ENCODE measurements at places on chromosomes 16 and 17.

GRCh38 chr17:82314727-82315605 is 2.4 kb downstream of the CD7 start:
- no peaks in the 10 kb centered on the region for H3K4me1 ChIP-seq
- H3K27me3 ChIP-seq: no peaks in the 10 kb centered on the region
- peak overlapping the region; percentile 48 for H3K4me3 ChIP-seq
- no peaks in the 10 kb centered on the region for H3K36me3 ChIP-seq

- peaks cover 31% of the 10 kb centered on the region for H3K27me3 ChIP-seq
Observed at GRCh38 chr17:76137001-76137350, 4.1 kb downstream of the FOXJ1 start.

- no peaks in the 10 kb centered on the region for H3K27me3 ChIP-seq
- no peak for DNase-seq
- no peak overlapping the region for H3K27ac ChIP-seq
- no peaks in the 10 kb centered on the region for H3K36me3 ChIP-seq
Observed at GRCh38 chr17:27807567-27808470, 7.5 kb upstream of the NOS2 start.

GRCh38 chr17:66422186-66422585 is 119.8 kb downstream of the PRKCA start:
- no peak overlapping the region for H3K27ac ChIP-seq
- no peaks in the 10 kb centered on the region for H3K27me3 ChIP-seq

- H3K27me3 ChIP-seq: no peaks in the 10 kb centered on the region
- no peaks in the 10 kb centered on the region for H3K4me1 ChIP-seq
- H3K27ac ChIP-seq: no peak overlapping the region
- H3K36me3 ChIP-seq: no peaks in the 10 kb centered on the region
- no peak overlapping the region for H3K4me3 ChIP-seq
- no peak for DNase-seq
Observed at GRCh38 chr16:10838621-10839278, 20.2 kb upstream of the TVP23A start.

- H3K27ac ChIP-seq: no peak overlapping the region
- H3K36me3 ChIP-seq: peaks cover 41% of the 10 kb centered on the region
- no peaks in the 10 kb centered on the region for H3K27me3 ChIP-seq
- H3K4me3 ChIP-seq: no peak overlapping the region
- DNase-seq: no peak
- peaks cover 4% of the 10 kb centered on the region for H3K4me1 ChIP-seq
Observed at GRCh38 chr16:89556750-89557689, 3.5 kb upstream of the RPL13 start.

DNA sequence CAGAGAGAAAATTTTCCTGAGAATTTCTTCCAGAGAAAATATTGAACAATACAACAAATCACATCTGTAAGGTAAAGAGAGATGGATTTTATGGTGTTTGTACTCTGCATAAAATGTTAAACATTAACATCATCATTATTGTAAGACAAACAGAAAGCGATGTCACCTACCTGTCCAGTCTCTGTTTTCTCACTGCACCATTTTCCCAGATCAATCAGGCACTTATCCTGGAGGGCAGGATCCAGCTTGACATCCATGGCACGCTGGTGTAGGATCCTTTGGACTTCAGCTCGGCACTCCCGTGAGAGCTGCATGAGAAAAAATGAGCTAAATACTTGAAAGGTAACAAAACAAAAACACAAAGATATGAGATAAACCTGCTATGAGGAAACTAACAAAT is 55.9 kb upstream of the CLEC18B start:
- no peaks in the 10 kb centered on the region for H3K27me3 ChIP-seq
- no peak overlapping the region for H3K4me3 ChIP-seq
- peaks cover 44% of the 10 kb centered on the region for H3K36me3 ChIP-seq
- no peak overlapping the region for H3K27ac ChIP-seq
- no peak for DNase-seq
- no peaks in the 10 kb centered on the region for H3K4me1 ChIP-seq

- no peak for DNase-seq
- H3K27me3 ChIP-seq: no peaks in the 10 kb centered on the region
- H3K4me3 ChIP-seq: no peak overlapping the region
- no peaks in the 10 kb centered on the region for H3K36me3 ChIP-seq
- H3K27ac ChIP-seq: no peak overlapping the region
Observed at GRCh38 chr16:525520-526180, 1.9 kb upstream of the CAPN15 start.

DNA sequence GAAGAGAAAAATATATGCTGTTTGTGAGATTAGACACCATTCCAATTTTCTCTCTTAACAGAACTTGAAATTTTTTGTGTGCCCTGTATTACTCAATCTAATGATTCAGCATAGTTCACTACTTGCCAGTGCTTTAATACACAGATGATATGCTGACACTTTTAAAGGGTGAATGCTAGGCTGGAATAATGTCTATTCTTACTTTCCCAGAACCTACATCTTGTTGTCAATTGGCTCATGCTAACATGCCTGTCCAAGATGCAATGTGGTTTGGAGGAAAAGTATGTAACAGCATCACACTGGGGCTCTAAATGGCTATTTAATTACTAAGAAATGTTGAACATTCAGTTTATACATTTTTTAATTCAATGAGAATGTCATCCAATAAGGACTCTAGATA is 7.6 kb upstream of the MAP2K6 start:
- H3K4me3 ChIP-seq: no peak overlapping the region
- no peaks in the 10 kb centered on the region for H3K27me3 ChIP-seq
- no peak overlapping the region for H3K27ac ChIP-seq
- H3K4me1 ChIP-seq: no peaks in the 10 kb centered on the region
- no peaks in the 10 kb centered on the region for H3K36me3 ChIP-seq

DNA sequence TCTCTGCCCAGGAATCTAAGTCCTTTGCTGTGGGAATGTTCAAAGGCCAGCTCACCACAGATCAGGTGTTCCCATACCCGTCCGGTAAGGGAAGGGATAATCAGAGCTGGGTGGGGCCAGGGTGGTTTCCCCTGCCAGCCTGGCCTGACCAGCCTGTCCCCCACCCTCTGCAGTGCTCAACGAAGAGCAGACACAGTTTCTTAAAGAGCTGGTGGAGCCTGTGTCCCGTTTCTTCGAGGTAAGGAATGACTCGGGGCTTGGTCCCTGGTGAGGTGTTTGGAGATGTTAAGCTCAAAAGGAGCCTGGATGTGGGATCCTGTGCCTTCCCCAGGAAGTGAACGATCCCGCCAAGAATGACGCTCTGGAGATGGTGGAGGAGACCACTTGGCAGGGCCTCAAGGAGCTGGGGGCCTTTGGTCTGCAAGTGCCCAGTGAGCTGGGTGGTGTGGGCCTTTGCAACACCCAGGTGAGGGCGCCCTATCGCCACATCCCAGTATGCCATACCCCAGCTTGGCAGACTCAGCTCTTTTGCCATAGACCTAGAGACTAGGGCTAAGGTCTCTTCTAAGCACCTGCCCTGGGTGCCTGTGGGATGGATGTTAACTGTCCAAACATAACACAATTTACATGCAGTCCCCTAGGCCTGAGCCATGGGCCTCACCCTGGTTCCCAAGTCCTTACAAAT is 997 bp downstream of the ACADVL start:
- H3K4me1 ChIP-seq: peaks cover 30% of the 10 kb centered on the region
- no peak for DNase-seq
- peak overlapping the region; percentile 89 for H3K4me3 ChIP-seq
- no peaks in the 10 kb centered on the region for H3K27me3 ChIP-seq
- peak overlapping the region; percentile 49 for H3K27ac ChIP-seq

DNA sequence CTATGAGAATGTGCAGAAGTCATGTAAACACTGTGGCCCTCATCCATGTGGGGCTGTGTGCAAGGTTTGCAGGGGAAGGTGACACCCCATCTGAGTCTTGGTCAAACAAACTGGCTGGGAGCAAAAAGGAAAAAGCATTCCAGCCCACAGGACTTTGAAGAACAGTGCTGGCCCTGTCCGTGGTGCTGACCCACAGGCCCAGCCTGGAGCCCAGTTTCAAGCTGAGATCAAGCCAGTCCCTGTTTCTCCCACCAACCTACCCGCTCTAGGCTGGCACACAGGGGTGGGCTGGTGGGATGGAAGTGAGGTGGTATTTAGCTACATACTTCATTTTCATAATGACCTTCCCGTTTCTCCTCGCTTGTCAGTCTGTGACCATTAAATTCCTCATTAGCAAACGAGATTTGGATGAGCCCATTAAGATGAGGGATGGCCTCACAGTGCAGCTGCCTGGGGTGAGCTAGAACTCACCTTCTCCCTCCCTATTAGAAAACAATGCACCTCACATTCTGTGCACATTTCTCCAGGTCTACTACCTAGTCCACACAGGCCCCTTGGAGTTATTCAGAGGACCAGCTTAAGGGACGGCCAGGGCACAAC is 12.6 kb upstream of the RPL38 start:
- H3K4me1 ChIP-seq: peaks cover 4% of the 10 kb centered on the region
- H3K4me3 ChIP-seq: no peak overlapping the region
- no peak for DNase-seq
- H3K27ac ChIP-seq: no peak overlapping the region
- no peaks in the 10 kb centered on the region for H3K36me3 ChIP-seq
- H3K27me3 ChIP-seq: no peaks in the 10 kb centered on the region

DNA sequence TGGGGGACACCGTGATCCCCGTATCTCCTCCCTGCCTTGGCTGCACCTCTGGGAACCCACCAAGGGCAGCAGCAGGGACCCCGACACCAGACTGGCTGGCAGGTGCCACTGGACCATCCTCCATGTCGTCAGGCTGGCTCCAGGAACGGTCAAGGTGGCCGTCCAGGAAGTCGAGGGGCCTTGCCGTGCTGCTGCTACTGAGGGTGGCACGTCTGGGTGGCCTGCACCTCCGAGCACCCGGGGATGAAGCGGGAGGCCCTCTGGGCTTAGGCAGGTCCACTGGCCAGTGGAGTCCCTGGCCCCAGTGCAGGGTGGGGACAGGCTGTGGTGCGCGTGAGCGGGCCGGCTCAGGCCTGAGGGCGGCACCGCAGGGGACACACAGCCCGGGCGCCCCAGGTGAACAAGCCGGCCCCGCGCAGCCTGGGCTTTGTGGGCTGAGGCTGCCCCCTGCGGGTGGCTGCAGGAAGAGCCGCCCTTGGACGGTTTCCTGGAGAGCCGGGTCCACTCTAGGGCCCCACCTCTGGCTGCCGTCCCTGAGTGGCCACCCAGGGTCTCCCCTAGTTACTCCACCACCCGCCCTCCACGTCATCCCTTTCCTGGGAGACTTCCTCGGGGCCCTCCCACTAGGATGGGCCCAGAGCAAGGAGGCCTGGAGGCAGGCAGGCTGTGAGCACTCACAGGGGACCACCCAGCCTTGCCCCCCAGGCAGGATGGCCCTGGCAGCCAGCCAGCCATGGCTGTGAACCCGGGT is 42.8 kb upstream of the ZC3H18 start:
- peak; percentile 94 for DNase-seq
- H3K4me1 ChIP-seq: peaks cover 15% of the 10 kb centered on the region
- no peak overlapping the region for H3K27ac ChIP-seq
- no peaks in the 10 kb centered on the region for H3K36me3 ChIP-seq
- H3K4me3 ChIP-seq: no peak overlapping the region

DNA sequence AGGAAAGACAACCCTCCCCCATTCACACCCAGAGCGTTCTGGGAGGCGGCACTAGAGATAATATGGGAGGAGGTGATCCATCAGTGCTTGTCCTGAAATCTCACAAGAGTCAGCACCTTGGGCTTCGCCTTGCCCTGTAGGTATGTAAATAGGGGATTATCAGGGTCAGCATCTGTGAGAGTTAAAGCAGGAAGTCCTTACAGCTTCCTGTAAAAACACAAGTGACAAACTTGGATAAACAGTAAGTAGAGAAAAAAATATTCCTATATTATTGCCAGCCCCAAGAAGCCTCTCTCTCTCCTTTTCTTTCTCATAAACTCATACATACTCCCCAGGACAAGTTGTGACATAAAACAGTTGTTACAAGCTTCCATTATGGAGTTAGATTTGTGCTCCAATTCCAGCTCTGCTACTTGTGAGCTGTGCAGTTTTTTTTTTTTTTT is 187.7 kb downstream of the MAF start:
- H3K4me3 ChIP-seq: no peak overlapping the region
- no peak for DNase-seq
- H3K27me3 ChIP-seq: no peaks in the 10 kb centered on the region
- H3K27ac ChIP-seq: no peak overlapping the region
- peaks cover 11% of the 10 kb centered on the region for H3K4me1 ChIP-seq

GRCh38 chr17:19728084-19728495 is 11.7 kb upstream of the SLC47A2 start:
- H3K4me1 ChIP-seq: no peaks in the 10 kb centered on the region
- no peaks in the 10 kb centered on the region for H3K36me3 ChIP-seq
- DNase-seq: no peak
- H3K4me3 ChIP-seq: no peak overlapping the region
- no peak overlapping the region for H3K27ac ChIP-seq
- H3K27me3 ChIP-seq: no peaks in the 10 kb centered on the region

DNA sequence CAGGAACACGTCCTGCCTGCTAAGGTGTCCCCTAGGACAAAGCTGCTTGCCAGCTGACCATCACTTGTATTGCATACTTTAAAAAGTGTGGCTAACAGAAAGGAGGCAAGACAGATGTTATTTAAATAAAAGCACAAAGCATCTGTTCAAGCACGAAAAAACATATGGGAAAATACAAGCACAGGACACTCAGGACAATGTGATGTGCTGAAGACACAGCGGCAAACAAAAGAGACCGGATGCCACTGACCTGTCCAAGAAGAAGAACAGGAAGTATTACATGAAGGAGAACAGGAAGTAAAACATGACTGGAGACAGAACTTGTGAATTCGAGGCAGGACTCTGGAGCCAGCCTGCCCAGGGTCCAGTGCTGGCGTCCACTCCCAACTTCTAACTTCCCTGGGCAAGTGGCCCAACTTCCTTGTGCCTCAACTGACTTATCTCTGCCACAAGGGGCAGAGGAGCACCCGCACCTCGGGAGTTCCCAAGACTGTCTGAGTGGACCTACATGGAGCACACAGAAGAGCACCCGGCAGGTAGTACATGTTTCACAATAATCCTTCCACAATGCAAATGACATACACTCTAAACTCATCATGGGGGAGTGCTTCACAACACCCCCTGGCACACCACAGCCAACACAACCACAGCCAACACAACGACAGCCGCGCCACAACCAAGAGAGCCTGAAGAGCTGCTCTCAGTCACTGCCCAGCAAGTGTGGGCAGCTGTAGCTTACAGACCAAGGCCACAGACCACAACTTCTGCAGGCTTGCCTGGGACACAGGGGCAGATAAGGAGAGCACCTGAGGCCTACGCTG is 36.6 kb downstream of the ANKRD11 start:
- H3K4me3 ChIP-seq: no peak overlapping the region
- DNase-seq: no peak
- no peaks in the 10 kb centered on the region for H3K36me3 ChIP-seq
- no peaks in the 10 kb centered on the region for H3K27me3 ChIP-seq
- peaks cover 3% of the 10 kb centered on the region for H3K4me1 ChIP-seq

- H3K4me3 ChIP-seq: no peak overlapping the region
- no peak for DNase-seq
- H3K36me3 ChIP-seq: no peaks in the 10 kb centered on the region
- H3K4me1 ChIP-seq: no peaks in the 10 kb centered on the region
- no peaks in the 10 kb centered on the region for H3K27me3 ChIP-seq
Observed at GRCh38 chr16:11090232-11090631, 145.9 kb downstream of the CLEC16A start.

GRCh38 chr17:63399856-63400255 is 46.2 kb downstream of the CYB561 start:
- H3K4me1 ChIP-seq: no peaks in the 10 kb centered on the region
- DNase-seq: no peak
- H3K4me3 ChIP-seq: no peak overlapping the region
- H3K36me3 ChIP-seq: no peaks in the 10 kb centered on the region

- no peak overlapping the region for H3K4me3 ChIP-seq
- H3K27me3 ChIP-seq: no peaks in the 10 kb centered on the region
- H3K27ac ChIP-seq: no peak overlapping the region
- DNase-seq: peak; percentile 70
Observed at GRCh38 chr16:49382916-49383315, 9.3 kb downstream of the C16orf78 start.
